ENCODE measurements at places on chromosomes 5 and 9. TPM values are rescaled to one million over a fixed set of nuclear protein-coding genes. Genes with fewer than 3 reads are reported as not detected.

Gene PCSK5
- 1.0 TPM for polyA plus RNA-seq

Gene KIF4B
- not detected for polyA plus RNA-seq

Gene FAM221B
- not detected for polyA plus RNA-seq

Gene ADRB2
- polyA plus RNA-seq, result 0.37 TPM

Gene CDC42SE2
- polyA plus RNA-seq, result 35.0 TPM

Gene TMOD1
- 13.0 TPM for polyA plus RNA-seq

Gene GRM6
- not detected for polyA plus RNA-seq

Gene LAMC3
- 0.93 TPM for polyA plus RNA-seq

Gene ANKRA2
- 21.8 TPM for polyA plus RNA-seq

Gene PCDHA11
- polyA plus RNA-seq, result 0.03 TPM

Gene SLC24A2
- polyA plus RNA-seq, result not detected

Gene MLANA
- not detected for polyA plus RNA-seq

Gene FBP1
- 122 TPM for polyA plus RNA-seq

Gene SH3RF2
- 20.8 TPM for polyA plus RNA-seq

Gene PCDHGA8
- polyA plus RNA-seq, result 0.06 TPM

Gene C9orf153
- not detected for polyA plus RNA-seq

Gene KIAA1958
- polyA plus RNA-seq, result 2.4 TPM

Gene SLC44A1
- 7.2 TPM for polyA plus RNA-seq

Gene GABBR2
- polyA plus RNA-seq, result 0.08 TPM

Gene PCDHGA3
- not detected for polyA plus RNA-seq

Gene SLC36A3
- not detected for polyA plus RNA-seq

Gene GGTA1
- 8.1 TPM for polyA plus RNA-seq

Gene INSL4
- not detected for polyA plus RNA-seq

Gene ERP44
- 13.3 TPM for polyA plus RNA-seq
